Left forelimb (tissue), 1 donor: ENCODE measurements at places on chromosomes 1 and 21.

GRCh38 chr1:88680471-88680870 lies 3.6 kb upstream of the PKN2 start:
- no peak for DNase-seq

GRCh38 chr1:22805672-22806038 lies 95.0 kb downstream of the EPHB2 start:
- no peak for DNase-seq

- DNase-seq, result no peak
These were observed 10.5 kb downstream of the ZMYM4 start for GRCh38 chr1:35278886-35279554.

- no peak for DNase-seq
These were observed 47.2 kb downstream of the SYCP1 start for GRCh38 chr1:114901814-114902213.

GRCh38 chr1:62687421-62687902 lies 724 bp downstream of the DOCK7 start:
- peak; percentile 82 for DNase-seq

DNA sequence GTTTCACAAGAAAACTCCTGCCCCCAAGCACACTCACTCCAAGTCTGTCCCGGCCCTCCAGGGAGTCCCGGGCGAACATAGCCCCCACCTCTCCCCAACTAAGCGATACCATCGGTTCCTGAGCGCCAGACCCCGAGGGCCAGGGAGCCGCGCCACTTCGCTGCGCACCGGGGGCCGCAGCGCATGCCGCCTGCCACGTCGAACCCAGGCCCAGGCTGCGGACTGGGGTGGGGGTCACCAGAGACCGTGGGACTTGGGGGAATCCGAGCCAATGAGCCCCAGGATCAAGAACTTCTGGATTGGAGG lies 801 bp downstream of the RSPO1 start:
- no peak for DNase-seq

- no peak for DNase-seq
These were observed 504 bp downstream of the DHRS3 start for GRCh38 chr1:12617511-12617900.

DNA sequence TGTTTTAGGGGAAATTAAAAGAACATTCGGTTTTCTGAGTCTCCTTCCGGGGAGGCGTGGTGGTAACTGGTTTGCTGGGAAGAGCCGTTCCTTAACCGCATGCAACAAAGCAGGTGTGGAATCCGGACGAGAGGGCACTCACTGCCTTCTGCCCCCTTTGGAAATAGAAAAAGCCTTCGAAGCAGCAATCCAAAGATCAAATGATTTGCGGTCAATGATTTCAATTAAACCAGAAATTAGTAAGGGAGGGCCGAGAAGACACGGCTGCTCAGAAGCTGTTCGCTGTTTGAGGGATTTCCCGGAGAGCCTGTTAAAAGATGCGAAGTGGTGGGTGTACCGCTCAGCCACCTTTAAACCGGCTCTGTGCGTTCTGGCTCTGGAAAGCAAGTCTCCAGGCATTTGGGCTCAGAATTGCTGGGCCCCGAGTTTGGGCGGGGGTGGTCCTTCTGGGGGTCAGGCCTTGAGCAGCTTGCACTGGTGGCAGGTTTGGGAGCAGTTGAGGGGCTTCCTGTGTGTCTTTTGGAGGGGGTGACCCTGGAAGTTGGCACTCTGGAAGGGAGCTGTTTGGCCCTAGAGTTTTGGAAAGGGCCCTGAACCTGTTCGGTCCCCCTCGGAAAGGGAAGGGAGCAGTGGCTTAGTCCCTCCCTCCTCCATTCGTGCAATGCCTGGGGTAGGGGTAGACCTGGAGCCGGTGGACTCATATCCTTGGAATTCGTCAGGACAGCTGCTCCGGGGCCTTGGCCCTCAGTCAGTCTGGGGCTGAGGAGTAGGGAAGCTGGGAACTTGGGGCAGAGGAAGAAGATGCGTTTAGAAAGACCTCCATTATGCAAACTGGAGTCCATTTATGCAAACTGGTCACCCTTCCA lies 3.1 kb downstream of the SIM2 start:
- DNase-seq, result no peak

- DNase-seq, result no peak
These were observed 77.3 kb upstream of the BCAR3 start for GRCh38 chr1:93758842-93759515.

DNA sequence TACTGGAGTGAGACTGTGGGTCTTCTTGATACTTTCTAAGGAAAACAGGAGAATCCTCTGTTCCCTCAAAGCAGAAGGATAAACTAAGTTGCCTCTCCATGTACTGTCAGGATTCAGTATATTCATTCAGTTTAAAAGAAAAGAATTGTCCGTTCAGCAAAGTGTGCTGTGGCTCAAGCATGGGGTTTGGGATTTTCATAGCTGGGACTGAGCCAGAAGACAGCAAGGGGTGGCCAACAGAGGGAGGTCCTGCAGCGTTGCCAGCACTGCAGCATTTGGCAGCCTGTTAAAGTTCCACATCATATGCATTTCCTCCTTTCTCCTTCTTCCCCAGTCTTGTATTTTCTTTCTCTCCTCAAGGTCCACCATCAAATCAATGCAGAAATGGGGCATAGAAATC lies 75.1 kb downstream of the DTL start:
- DNase-seq, result no peak

GRCh38 chr1:158801396-158801795 lies 20.4 kb upstream of the OR6N2 start:
- no peak for DNase-seq

GRCh38 chr1:177597393-177597792 lies 372.5 kb downstream of the SEC16B start:
- DNase-seq, result no peak

DNA sequence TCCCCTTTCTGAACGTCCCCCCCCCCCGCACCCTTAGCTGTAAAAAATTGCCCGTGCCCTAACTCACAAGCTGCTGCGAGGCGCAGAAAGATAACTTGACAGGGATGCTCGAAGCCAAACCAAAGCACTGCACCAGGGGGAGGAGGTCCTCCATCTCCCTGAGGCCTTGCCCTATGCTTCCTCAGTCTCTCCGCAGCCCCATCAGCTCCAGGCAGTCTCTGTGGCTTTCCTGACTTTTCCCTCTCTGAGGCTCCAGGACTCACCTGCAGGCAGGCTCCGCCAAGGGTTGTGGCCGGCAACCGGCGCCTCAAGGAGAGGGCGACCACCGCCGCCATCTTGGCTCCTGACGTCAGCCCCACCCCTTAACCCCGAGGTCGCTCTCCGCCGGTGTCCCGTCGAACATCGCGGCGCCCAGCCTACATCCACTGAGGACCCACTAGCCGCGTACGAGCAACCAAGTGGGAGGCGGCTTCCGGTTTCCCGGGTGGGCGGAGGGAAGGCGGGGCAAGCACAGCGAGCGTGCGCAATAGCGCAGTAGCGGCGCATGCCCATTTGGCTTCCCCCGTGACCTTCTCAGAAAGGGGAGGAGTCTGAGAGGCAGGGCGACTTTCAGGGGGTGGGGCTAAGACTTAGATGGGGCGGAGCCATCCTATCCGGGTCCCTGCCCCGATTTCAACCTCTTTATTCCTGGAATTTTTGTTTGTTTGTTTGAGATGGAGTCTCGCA lies at the start of gene SDHB:
Gene SDHB, minus strand, starts transcription at position 348 of the 726 bp plus-strand sequence. Its CDS starts 13 bp downstream, at position 335.
- DNase-seq, result peak; percentile 100

- DNase-seq, result no peak
These were observed 38.4 kb downstream of the PIK3CD start for GRCh38 chr1:9689971-9690381.

- peak; percentile 68 for DNase-seq
These were observed 288.3 kb downstream of the TGFB2 start for GRCh38 chr1:218633238-218633988.

- no peak for DNase-seq
These were observed 128.5 kb upstream of the ERRFI1 start for GRCh38 chr1:8154621-8155052.

GRCh38 chr21:25638660-25639550 lies at the start of gene JAM2:
Gene JAM2 (plus strand): TSS chr21:25639258. CDS start chr21:25639822, 564 bp downstream.
- peak; percentile 75 for DNase-seq

- no peak for DNase-seq
These were observed 351.9 kb downstream of the ADGRL2 start for GRCh38 chr1:82152356-82153271.

DNA sequence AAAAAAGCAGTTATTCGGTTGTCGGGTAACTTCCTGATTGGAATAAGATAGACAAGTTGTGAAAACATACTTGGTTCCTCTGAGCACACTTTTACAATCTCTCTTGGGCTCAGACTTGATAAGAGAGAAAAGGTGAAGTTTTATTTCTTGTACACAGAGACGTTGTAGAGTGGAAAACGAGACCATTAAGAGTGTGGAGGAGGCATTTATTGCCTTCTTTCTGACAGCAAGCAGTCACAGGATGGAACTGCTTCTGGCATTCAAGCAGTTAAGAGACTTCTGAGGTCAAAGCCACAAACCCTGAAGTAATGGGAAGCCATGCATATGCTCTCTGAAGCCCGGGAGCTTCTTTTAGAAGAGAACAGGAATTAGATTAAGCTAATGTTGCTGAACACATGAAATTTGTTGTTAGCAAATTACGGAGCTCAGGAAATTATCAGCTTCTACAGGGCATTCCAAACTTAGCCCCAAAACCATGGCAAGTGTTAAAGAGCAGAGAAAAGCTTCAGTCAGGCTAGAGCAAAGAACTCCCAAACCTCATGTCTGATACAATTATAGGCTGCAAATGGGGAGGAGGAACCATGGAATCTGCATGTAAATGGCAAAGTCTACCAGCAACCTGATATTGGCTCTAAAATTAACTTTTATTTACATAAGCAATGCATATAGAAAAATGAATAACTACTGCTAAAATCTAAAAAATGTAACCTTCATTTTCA lies 26.0 kb downstream of the S1PR1 start:
- no peak for DNase-seq

DNA sequence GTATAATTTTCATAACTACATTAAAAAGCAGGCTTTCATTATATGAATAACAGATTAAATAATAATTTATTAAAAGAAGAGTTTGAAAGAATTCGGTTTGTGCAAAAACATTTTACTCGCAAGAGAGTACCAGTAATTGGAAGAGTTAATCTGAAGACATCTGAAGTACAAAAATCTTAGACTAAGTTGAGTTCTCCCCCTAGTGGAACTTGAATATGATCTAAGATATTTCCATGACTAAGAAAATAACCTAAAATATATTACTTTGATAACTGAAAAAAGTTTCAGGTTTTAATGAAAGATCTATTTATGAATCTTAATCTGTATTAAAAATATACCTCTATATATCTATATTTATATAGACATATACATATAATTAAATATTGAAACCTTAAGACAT lies 112.5 kb upstream of the GFI1 start:
- no peak for DNase-seq

DNA sequence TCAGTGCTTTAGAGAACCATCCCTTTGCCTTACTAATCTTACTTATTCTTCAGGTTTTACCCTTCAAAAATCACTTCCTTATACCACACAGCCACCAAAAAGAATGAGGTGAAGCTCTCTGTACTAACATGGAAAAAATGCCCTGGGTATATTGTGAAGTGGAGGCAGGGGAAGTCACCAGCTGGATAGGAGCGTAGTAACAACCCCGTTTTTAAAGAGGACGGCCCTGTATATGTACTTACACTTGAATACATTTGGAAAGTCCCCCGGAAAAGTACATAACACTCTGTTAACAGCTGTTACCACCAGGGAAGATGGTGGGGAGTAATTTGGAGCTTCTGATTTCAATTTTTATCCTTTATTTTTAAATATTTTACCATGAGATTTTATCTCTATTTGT lies 28.2 kb upstream of the KHDRBS1 start:
- no peak for DNase-seq

GRCh38 chr1:74611887-74612286 lies 61.7 kb downstream of the ERICH3 start:
- DNase-seq, result no peak

GRCh38 chr1:58884706-58885661 lies 101.1 kb upstream of the JUN start:
- no peak for DNase-seq

- no peak for DNase-seq
These were observed 35.2 kb upstream of the SYT2 start for GRCh38 chr1:202745323-202745888.

- no peak for DNase-seq
These were observed 5.2 kb downstream of the GRIK3 start for GRCh38 chr1:37028981-37029617.

DNA sequence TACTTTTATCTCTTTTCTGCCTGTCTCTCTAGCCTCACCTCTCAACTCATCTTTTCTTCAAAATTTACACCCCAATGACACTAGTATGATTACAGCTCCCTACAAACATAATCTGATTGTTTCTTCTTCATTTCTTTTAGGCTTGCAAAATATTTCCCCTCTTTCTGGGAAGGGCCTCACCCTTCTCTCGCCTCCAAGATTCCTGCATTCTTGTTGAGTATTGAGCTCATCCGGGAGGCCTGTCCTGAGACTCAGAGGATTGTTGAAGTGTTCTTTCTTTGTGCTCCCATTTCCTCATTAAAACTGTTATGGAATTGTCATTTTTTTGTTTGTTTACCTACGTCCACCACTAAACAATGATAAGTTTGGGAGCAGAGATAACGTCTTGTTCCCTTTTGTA lies 99.1 kb upstream of the CHRM3 start:
- no peak for DNase-seq

- no peak for DNase-seq
These were observed 29.5 kb downstream of the RAP1GAP start for GRCh38 chr1:21639594-21640041.

GRCh38 chr1:107776900-107777663 lies 187.9 kb downstream of the VAV3 start:
- no peak for DNase-seq

GRCh38 chr1:36571106-36571505 lies 88.4 kb upstream of the CSF3R start:
- no peak for DNase-seq

GRCh38 chr21:17631195-17631594 lies 18.5 kb upstream of the BTG3 start:
- DNase-seq, result no peak

- DNase-seq, result no peak
These were observed 6.9 kb upstream of the S100A2 start for GRCh38 chr1:153572569-153573015.
